HFFc6 (cell line): ENCODE measurements at places on chromosomes 3 and 15.

DNA sequence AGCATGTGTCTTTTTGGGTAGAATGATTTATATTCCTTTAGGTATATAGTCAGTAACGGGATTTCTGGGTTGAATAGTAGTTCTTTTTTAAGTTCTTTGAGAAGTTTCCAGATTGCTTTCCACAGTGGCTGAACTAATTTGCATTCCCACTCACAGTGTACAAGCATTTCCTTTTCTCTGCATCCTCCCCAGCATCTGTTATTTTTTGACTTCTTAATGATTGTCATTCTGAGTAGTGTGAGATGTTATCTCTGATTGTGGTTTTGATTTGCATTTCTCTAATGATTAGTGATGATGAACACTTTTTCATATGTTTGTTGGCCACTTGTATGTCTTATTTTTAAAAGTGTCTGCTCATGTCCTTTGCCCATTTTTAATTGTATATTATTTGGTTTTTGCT lies 337.6 kb downstream of the EFHB start:
- no peak for DNase-seq

- DNase-seq: peak; percentile 39
Measured at GRCh38 chr15:78061963-78062427, 15.5 kb downstream of the TBC1D2B start.

DNA sequence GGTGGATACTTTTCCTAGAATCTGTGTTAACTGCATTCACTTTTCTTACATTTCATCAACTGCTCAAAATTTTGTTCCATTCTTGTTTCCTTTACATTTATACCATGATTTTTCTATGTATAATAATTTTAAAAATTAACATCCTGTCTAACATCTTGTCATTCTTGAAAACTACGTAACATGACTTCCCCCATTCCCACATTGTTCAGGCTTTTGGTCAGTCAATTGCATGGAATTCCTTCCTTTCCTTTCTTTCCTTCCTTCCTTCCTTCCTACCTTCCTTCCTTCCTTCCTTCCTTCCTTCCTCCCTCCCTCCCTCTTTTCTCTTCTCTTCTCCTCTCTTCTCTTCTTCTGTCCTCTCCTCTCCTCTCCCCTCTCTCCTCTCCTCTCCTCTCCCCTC lies 220.7 kb upstream of the TP63 start:
- DNase-seq: no peak

GRCh38 chr15:72737723-72738122 lies 45.8 kb downstream of the ADPGK start:
- DNase-seq: no peak

DNA sequence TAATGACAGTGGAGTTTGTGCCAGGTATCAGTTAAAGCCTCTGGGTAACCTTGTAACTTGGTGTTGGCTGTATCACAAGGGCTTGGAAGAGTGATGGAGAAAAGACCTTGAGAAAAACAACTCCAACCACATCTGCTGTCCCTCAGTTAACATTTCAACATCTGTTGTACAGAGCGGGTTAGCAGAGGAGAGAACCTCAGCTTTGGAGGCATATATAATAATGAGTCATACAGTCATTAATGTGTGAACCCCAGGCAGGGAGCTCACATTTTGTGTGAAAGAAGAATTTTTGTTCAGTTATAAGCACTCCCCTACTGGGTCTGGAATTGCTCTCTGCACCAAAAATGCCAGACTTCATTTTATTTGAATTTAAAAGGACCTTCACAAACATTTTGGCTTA lies 439.5 kb downstream of the PDCD6IP start:
- no peak for DNase-seq

DNA sequence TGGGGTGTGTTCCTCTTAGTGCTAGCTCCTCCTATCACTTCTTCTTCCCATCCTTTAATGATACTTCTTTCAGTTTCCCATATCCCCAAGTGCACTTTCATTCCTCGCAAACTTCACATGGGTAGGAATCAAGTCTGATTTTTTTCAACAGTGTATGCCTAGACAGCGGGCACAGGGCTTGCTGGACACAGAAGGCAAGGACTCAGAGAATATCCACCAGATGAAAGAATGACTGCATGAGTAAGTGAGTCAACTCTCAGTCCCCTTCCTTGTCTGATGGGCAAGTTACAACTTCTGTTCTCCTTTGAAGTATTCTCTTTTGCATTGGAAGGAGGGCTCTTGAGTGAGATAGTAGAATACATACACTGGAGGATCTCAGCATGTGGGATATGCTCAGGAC lies 3.1 kb upstream of the SQOR start:
- peak; percentile 45 for DNase-seq

DNA sequence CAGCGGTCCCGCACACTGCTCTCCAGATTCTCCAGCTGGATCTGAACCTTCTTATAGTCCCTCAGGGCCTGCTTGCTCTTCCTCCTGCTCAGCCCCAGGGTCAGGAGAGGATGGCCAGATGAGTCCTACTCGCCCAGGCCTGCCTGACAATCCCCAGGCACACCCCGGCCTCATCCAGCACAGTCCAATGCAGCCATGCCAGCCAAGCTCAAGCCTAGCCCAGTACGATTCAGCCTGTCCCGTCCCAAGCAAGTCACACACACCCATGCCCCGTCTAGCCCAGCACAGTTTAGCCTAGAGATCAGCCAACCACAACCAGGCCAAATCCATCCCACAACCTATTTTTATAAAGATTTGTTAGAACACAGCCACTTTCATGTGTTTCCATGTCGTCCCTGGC lies 16.8 kb downstream of the PLXNB1 start:
- DNase-seq: no peak

DNA sequence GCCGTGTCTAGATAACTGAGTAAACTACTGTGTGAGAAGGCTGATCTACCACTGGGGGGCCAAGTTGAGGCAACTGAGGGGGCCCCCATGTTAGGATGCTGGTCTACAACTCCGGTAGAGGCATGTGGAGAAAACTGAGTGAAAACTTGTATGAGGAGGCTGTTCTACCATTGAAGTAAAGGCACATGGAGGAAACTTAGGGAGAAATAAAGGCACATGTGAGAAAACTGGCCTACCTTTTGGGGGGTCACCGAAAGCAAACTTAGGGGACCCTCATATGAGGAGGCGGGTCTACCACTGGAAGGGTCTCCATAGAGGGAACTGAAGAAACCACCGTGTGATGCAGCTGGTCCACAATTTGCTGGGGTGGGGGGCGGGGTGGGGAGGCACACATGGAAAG lies 155.2 kb downstream of the FBLN2 start:
- no peak for DNase-seq

GRCh38 chr15:85142312-85142711 lies 160.7 kb downstream of the PDE8A start:
- DNase-seq: peak; percentile 62

DNA sequence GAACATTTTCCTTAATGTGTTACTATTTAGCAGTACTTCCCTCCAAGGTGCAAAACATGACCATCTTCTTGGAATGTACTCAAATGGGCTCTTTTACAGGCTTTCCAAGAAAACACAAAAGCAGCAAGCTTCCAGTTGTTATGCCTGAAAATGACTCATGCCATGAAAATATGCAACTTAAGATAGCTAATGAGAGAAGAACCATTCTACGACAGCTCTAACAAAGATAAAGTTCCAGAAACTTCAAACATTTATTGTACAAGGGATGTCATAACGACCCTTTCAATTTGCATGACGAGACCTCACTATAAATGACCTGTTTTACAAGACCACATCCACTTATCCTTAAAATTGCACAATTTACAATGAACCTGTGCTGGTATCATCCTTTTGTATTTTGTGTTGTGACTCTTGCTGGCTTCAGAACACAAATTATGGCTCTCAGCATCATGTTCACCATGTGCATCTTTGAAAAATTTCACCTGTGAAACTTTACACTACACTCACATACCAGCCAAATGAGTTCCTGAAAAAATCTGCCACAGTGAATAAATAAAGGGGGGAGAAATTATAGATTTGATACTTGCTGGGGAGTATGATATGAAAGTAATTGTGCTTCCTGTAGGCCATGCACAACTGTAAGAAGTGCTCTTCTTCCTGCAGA lies 433.7 kb downstream of the MAGI1 start:
- DNase-seq: peak; percentile 66

GRCh38 chr3:31561891-31562290 lies 29.2 kb downstream of the STT3B start:
- DNase-seq: no peak

DNA sequence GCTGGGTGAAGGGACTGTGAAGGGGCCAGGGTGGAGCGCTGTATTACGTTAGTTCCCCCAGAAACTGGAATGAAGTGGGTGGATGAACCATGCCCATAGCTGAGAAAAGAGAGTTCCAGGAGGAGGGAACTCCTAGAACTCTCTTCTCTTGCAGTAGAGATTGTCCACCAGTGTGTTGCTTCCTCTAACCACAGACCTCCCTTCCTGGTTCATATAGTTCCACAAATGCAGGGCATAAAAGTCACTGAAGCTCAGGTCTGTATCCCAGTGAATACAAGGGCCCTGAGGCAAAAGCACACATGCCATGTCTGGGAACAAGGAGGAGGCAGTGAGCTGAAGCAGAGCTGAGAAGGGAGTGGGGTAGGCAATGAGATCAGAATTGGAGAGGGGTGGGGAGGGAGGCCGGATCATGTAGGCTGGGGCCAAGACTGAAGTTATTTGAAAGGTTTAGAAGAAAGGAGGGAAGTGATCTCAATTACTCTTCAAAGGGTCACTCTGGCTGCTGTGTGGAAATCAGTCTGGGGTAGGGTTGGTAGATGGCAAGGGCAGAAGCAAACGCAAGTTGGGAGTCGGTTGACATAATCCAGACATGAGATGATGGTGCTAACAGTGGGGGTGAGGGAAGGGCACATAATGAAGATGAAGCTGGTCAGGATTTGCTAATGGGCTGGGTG lies 6.5 kb downstream of the A4GNT start:
- DNase-seq: peak; percentile 13

DNA sequence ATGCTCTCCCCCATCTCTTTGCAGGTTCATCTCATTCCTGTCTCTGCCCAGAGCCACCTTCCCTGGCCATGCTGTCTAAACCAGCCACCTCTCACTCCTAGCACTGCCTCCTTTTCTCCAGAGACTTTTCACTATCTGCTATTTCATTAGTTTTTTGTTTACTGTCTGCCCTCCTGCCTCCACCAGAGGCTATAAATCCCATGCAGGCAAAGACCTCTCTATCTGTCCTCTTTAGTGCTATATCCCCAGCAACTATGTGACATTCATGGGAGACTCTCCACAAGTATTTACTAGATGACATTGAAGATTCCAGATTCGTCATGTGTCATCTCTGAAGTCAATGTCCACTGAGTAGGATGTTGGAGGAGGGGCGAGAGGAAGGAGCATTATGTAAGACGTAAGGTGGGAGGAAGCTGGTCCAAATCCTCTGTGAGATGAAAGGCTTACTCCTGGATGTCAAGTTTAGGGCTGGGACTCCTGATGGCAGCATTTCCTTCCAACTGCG lies 3.4 kb upstream of the FAM43A start:
- DNase-seq: no peak

DNA sequence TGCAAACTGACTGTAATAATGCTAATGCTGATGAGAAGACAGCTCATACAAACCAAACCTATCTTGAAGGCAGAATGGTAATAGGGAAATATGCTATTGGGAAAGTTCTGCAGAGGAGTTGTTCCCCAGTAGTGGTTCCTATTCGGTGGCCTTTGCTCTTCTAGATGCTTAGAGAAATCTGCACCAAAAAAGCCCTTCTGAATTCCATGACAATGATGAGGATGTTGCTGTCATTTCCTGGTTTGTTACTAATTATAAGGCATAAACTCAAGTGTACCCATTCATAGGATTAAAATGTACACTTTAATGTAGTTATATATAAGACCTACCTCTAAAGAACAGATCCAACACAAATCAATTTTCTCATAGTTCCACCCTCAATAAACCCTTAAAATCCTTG lies 30.1 kb downstream of the TOMM70 start:
- peak; percentile 8 for DNase-seq

DNA sequence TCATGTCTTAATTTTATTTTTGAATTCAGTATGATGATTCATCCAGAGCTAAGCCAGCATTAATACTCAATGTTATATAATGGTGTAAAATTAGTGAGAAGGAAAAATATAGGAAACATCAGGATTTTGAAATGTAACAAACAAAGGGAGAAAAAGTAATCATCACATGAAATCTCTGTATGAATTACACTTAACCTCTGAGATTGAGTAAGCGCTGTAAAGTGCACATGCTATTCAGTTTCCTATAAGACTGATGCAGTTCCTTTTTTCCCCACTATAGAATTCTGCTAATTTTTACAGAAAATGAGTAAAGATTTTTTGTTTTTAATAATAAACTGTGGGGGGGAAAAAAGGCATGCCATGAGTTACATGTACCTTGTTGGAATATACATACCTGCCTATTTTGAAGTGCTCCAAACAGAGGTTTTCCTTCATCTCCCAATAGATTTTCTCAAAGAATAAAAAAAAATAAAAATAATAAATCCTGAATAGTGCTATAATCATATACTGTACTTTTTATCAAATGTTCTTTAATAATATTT lies 64.0 kb upstream of the TTBK2 start:
- no peak for DNase-seq

DNA sequence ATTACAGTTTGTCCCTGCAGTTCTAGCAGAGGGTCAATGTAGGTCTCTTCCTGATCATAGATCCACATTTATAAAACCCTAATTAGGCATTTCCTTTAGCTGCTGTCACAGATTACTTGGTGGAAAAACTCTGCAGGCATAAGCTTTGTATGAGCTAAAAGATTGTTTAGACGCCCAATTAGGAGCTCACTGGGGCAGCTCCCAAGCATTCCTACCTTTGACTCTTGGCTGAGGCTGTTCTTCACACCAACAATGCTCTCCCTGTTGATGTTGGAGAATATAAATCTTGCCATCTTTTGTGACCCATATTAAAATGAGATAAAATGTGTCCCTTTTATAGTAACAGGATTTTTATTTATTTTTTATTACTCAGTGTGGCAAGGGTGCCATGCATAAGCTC lies 148.3 kb upstream of the TRIM42 start:
- no peak for DNase-seq
